T-helper 1 cell (primary cell): ENCODE measurements at places on chromosomes 3 and 15.
A peak's percentile ranks its signal among the peaks of the same experiment; 100 is the strongest.

DNA sequence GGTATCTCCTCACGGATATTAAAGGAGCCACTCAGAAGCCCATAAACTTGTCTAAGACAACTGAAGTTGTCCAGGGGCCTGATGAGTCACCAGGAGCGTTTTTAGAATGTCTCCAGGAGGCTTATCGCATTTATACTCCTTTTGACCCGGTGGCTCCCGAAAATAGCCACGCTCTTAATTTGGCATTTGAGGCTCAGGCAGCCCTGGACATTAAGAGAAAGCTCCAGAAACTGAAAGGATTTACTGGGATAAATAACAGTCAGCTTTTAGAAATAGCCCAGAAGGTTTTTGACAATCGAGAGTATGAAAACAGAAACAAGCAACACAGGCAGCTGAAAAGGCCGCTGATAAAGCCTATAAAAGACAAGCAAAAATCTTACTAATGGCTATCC lies 4.1 kb downstream of the DET1 start:
- no peak for DNase-seq

DNA sequence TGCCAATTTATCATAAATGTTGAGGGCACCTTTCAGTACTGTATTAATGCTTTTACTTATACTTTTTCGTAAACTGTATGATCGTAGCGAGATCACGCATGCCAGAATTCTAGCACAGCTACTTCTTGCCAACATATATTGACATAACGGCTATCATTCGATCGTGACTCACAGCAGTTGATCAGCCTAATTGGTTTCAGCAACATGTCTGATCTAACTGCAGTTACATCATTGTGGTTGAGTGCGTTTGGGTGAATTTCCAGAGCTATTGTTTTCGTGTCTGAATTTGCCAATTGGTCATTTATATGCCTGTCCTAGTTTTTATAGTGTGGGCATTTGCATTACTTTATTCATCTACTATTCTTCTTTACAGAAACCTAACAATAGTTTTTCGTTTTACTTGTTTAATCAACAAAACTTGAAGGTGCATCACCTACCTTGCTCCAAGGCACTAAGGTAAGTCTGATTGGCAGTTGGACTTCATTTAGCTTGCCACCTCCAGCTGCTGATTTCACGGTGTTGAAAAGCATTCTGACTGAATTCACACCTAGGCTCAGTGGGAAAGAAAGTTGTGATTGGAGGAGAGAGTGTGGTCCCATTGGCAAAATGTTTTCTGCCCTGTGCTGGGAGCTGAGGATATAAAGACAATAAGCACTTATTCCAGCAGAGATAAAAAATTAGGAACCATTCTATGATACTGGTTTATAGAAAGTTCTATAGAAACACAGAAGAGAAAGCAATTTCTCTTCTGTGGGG lies 120.9 kb upstream of the RGMA start:
- DNase-seq: no peak

GRCh38 chr3:45915518-45916231 lies 27.6 kb upstream of the CXCR6 start:
- DNase-seq: peak; percentile 82

GRCh38 chr3:60047426-60048200 lies 997.8 kb upstream of the CFAP20DC start:
- DNase-seq: no peak

DNA sequence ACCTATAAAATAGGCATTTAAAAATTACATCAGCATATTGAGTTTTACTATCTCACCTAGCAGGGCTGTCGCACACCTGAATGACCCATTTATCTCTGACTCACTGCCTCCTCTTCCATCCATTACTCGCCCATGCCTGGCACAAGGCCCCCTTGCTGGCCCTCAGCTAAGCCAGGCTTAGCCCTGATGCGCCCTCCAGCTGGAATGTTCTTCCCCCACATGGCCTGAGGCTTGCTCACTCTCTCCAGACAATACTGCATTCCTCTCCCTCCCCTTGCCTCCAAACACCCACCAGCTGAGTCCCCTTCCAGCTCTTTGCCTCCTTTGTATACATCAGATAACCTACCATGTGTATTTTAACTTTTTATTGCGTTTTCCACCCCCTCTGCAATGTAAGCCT lies 7.2 kb downstream of the SH3BP5 start:
- DNase-seq: no peak

DNA sequence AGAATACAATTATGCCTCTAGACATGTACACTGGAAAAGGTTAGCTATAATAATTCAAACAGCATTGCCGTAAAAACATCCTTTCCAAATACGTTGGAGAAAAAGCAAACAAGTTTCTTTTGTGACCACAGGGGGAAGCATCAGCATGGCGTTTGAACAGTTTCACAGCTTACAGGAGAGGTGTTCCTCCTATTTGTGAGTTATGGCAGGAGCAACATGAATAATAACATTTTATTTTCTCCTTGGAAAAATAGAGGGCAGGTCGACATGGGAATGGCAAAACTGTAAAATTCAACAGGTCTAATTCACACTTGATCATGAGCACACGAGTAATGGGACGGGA lies 39.7 kb upstream of the GADL1 start:
- peak; percentile 29 for DNase-seq

- DNase-seq: no peak
Measured at GRCh38 chr3:9785602-9786001, 6.7 kb downstream of the TADA3 start.

DNA sequence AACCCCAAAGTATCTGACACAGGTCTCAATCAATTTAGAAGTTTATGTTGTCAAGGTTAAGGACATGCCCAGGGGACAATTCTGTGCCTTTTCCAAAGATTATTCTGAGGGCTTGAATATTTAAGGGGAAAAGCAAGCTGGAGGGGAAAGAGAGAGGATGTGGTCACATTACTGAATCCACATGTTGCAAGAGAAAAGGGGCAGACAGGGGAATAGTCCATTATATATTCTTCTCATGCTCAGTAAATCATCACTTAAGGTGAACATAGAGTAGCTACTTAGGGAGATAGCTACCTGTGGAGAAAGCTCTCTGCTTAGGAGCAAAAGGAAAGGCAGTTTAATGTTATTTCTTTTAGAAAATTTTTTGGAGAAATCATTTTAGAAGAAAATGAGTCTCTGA lies 751.6 kb downstream of the SI start:
- no peak for DNase-seq

DNA sequence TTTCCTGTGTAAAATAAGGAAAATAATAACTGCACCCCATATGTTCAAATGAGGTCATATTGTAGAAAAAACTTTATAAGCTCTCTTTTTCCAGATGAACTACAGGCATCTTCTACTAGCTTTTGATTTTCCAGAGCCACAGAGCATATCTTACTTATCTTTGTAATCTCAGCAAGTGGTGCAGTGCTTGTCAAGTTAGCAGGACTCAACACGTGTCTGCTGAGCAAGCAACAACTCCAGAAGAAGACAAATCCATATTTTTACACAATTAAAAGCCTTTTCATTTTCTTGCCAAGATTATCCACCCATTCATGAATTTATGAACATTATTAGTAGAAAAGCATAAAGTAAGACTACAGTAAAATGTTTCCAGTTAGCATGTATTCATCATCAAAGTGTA lies 14.4 kb upstream of the TSC22D2 start:
- DNase-seq: no peak

DNA sequence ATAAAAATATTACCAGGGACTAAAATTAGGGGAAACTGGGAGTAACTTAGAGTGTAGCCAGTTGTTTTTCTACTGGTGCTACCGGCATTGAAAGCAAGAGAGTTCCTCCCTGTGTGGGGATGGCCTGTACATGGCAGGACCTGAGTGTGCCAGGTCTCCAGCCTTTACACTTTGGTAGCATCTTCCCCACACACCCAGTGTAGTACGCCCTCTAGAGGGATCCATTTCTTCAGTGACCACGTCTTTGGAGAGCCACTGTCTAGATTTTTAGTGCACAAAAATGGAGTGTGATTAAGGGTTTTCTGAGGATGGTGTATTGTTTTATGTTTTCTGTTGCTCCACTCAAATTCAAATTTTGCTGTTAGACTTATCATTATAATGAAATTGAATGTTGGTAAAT lies 507.0 kb upstream of the TPRG1 start:
- DNase-seq: no peak

DNA sequence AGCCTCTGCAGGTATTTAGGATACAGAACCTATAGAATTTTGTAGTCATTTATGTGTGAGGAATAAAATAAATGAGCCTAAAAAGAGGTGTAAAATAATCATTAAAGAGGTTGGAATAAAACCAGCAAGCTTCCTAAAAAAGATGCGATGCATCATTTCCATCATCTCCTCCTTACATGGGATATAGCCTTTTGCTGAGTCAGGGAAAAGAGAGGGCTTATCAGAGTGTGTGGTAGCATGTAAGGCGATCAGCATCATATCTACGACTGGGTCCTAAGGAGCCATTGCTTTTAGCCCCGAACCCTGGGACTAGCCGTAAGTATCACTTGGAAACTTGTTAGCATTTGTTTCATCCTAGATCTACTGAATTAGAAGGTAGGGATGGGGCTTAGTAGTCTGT lies 94.9 kb downstream of the DTWD1 start:
- DNase-seq: no peak

GRCh38 chr15:58582160-58582559 lies 150.4 kb downstream of the LIPC start:
- no peak for DNase-seq

DNA sequence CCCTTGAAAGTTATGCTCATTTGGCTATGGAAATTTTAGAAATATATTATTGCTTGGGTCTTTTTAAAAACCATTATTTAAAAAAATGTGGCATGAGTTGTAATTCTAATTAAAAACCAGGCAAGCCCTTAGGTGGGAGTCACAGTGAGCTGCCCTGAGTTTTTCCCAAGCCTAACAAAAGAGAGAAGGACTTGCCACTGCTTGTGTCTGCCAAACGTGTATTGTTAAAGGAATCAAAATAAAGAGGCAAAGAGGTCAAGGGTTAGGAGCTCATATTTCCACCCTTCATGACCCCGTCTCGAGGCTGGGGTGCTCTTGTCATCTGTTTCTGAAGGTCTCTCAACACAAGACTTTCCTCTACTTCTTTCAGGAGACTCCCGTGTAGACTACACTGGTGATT lies 321.1 kb downstream of the ZIC1 start:
- no peak for DNase-seq

- DNase-seq: no peak
Measured at GRCh38 chr3:31075876-31076275, 181.4 kb upstream of the GADL1 start.

DNA sequence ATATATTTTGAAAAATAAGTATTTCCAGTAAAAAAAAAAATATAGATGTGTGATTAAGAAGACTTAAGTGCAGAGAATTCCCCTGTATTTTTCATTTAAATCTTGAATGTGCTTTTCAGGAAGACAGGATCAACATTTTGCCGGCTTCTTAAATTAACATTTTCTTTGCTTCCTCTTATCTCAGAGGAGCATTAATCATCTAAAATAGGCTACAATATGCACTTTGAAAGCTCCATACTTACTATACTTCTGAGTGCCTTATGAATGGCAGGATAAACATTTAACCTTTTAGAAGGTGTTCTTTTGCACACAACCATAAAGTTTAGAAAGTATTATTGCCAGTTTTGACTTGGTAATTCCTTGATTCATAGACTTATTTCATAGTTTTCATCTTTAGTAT lies 164.3 kb downstream of the ECT2 start:
- DNase-seq: no peak

- DNase-seq: no peak
Measured at GRCh38 chr15:30041868-30042267, 40.9 kb upstream of the GOLGA8J start.

- DNase-seq: no peak
Measured at GRCh38 chr3:38707730-38708129, 58.2 kb upstream of the SCN5A start.

DNA sequence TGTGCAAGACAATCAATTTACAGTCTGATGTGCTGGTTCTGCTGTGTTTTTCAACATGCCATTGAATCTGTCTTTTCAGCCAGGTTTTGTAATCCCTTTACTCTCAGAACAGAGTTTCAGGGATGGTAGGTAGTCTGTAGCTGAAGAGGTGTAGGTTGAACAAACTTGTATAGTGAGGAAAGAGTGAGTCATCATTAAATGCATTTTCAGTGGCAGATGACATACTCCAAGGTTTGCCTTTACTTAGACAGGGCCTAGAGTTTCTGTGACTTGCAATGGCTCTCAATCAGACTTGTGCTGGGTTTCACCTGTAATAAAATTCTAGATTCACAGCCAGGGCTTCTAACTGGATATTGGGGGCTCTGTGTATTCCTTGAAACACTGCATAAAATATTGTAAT lies 94.6 kb downstream of the CYP19A1 start:
- DNase-seq: peak; percentile 24

DNA sequence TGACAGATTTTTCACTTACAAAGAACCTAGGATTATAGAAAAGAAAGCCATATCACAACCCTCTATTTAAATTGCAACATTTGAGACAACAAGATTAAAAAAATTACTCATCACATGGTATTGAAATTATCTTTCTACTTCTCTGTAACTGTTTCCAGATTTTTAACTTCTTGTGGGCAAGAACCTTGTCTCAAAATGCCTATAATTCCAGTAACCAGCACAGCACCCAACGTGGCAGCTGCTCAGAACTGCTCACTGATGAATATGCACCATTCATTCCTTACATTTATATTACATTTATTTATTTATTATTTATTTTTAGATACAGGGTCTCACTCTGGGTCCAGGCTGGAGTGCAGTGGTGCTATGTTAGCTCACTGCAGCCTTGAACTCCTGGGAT lies 216.1 kb downstream of the THRB start:
- no peak for DNase-seq

DNA sequence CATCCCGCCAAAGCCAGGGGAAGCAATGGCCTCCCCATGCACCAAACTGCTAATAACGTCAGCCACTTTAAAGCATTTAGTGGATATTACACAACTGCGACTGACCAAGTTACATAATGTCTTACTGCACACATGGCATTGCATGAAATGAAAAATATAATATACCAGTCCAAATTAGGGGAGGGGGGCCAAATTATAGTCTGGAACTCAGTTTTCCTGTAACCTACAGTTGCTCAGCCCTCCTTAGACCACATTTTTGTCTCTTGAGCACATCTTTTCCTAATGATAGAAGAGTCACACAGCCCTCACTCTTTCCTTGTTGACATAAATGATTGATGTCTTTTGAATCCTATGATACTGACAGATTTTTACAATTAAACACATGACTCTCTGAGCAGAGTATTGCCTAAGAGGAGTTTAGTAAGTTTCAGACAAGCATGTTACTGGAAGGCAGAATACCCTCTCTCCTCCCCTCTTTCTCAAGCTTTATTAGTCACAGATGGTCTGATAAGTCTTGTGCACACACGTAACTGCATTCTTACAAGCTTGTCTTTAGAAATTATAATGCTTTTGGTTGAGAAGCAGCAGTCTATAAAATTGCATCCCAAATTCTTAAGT lies 1.1 kb upstream of the PLD1 start:
- DNase-seq: no peak

DNA sequence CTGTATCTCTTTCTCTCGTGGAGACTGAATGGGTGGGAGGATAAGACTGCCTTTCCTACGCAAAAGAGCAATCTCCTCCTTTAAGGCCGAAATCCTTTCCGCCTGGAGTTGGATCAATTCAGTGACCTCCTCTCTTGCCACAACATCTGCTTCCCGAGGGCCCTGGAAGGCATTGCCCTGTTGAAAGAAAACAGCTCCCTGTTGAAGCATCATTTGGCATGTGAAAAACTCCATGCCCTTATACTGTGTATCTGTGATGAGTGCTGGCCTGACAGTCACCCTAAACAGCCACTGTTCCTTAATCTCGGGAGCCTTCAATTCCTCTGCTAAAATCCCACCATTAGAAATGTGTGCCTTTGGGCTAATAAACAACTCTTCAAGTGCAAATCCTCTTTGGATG lies 80.2 kb downstream of the BOC start:
- DNase-seq: no peak
